ENCODE measurements at places on chromosomes 7 and 10. TPM values are rescaled to one million over a fixed set of nuclear protein-coding genes. Genes with fewer than 3 reads are reported as not detected.

- DNase-seq: no peak
Observed at GRCh38 chr10:1289591-1289990, 233.4 kb downstream of the WDR37 start.

DNA sequence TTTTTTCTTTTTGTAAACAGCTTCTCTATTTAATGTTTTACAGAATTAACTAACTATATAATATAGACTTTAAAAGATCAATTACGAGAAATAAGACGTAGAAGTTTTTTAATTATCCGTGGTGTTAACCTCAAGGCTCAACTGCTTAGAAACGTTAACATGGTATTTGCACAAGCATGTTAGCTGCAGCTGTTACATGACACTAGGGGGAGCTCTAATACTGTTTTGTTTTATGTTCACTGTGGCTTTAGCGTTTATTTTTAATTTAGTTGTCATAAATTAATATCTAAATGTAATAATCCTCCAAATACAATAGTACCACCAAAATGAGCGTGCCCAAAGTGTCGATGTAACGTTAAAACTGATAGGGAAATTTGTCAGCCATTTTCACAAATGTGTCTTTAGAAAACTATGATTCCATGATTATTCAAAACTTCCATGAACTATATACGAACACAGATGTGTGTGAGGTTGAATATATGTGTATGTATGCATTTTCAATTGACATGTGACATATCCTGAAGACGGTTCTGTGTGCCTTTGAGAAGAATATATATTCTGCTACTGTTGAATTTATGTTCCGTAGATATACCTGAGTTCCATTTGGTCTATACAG is 828.8 kb upstream of the MBL2 start:
- peak; percentile 22 for DNase-seq

GRCh38 chr7:97011104-97011503 is 5.8 kb downstream of the DLX6 start:
- no peak for DNase-seq

- DNase-seq: no peak
Observed at GRCh38 chr10:106959521-106959920, 205.0 kb downstream of the SORCS1 start.

DNA sequence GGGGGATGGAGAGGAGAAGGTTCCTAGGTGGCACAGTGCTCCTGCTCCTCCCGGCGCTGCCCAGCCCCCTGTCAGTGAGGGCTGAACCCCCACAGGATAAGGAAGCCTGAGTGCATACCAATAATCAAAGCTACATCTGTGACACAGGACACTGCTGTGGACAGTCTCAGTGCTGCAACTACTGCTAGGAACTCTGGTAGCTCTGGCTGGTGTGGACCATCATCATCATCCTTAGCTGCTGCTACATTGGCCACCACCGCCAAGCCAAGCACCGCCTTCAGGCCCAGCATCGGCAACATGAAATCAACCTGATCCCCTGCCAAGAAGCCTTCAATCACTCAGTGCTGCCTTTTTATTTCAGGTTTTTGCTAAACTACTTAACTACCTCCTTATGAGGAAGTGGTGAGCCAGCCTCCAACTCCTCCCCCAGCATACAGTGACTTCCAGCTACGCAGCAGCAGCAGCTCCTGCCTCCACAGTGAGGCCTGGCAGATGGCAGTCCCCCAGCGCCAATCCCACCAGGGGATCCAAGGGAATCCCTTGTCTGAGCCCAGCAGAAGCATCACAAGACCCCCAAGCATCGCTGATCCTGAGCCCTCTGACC is 32.1 kb upstream of the SLC26A4 start:
- no peak for DNase-seq

DNA sequence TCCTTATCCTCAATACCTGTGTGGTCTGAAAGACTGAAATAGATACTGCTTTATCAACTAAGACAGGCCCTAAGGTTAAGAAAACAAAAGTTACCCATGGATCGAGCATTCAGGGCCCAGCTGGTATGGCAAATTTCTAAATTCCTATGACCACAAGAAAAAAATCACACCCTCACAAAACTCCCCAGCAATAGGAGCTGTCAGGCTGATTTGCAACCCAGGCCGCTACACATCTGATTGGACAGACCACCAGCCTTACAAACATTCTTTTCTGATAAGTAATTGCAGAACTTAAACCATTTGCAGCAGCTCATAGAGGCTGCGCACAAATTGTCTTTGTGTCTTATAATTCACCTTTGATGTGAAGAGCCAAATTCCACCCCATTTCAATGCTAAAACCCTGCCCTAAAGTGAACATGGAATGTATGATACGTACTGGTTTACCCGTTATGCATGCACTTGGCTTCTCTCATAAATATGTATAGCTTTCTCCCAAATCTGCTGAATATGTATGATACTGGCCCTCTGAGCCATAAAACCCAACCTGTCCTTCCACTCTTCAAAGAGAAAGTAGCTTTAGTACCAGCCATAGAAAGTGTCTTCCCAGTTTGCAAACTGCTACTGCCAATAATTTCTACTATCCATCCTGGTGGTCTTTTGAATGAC is 842.5 kb downstream of the GRID1 start:
- no peak for DNase-seq

GRCh38 chr10:96387601-96388000 is 28.8 kb upstream of the OPALIN start:
- DNase-seq: no peak

Gene MMD2
- not detected for total RNA-seq

GRCh38 chr10:84156768-84157167 is 16.8 kb upstream of the GPR15LG start:
- no peak for DNase-seq

GRCh38 chr10:71001470-71001869 is 113.1 kb upstream of the PCBD1 start:
- peak; percentile 5 for DNase-seq

- no peak for DNase-seq
Observed at GRCh38 chr7:117446220-117446815, 19.0 kb upstream of the ASZ1 start.

GRCh38 chr10:112177247-112177646 is 6.3 kb downstream of the GPAM start:
- DNase-seq: no peak
